ENCODE measurements at places on chromosomes 12 and 14. TPM values are rescaled to one million over a fixed set of nuclear protein-coding genes. Genes with fewer than 3 reads are reported as not detected.

SLC7A7 gene
- total RNA-seq: 10.0 TPM

SYNDIG1L gene
- not detected for total RNA-seq

CTDSP2 gene
- total RNA-seq: 71.2 TPM

GRCh38 chr12:113086249-113087164 lies 30.0 kb downstream of the DTX1 start:
- peak; percentile 45 for DNase-seq

DNA sequence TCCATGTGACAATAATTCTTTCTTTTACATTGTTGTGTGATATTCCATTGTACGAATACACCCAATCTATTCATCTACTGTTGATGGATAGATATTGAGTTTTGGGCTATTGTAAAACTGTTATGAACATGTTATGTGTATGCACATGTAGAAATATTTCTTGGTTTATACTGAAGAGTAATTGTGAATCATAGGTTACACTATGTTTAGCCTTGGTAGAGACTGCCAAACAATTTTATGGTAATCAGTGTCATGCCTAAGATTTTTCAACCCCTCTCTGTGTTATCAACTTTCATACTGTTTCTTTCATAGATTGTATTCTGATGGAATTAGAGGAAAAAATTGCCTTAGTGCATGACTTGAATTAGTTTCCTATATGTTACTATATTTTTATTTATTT lies 39.5 kb downstream of the FRMD6 start:
- no peak for DNase-seq

DNA sequence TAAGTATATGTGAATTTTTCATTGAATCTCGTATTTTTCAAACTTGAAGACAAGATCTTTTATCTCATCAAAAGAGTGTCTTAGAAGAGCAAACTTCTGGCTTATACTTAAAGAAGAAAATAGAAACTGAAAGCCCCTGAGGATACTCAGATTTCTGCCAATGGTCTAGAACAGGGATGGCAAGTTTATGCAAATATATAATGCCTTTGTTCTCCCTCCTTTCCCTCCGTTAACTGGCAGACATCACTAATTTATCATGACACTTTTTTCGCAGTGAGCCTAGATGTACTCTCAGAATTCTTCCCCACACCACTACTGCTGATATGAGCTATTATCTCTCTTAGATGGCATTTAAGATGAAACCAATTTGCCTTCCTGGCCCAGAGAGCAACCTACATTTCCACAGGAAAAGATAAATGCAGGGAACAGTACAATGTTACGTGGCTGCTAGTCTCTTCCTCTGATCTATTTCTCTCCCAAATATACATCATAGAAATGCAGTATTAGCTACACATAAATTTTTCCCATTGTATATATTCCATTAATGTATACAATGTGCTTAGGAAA lies 40.0 kb upstream of the DAAM1 start:
- no peak for DNase-seq

GRCh38 chr12:65121049-65121955 lies at the start of gene WIF1:
Gene WIF1, minus strand, starts transcription at chr12:65121305. Its CDS starts 114 bp downstream, at chr12:65121191.
- DNase-seq: no peak

PMCH gene
- total RNA-seq: not detected

DNA sequence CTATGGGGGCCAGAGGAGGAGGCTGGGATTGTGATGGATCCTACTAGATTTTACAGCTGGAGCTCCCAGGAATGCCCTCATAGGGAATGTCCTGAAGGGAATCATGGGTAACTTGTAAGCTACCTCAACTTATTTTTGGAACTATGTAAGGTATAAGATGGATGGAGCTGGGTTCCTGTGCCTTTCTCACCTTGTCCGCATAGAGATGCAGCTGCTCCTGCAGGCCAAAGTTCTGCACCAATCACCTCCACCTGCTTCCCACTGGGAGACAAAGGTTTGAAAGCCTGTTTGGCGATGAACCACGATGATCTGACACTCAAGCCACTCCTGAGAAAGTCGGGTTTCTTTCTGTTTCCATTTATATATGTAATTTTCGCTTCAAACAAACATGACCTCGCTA lies 648 bp upstream of the AKAP5 start:
- no peak for DNase-seq

DNA sequence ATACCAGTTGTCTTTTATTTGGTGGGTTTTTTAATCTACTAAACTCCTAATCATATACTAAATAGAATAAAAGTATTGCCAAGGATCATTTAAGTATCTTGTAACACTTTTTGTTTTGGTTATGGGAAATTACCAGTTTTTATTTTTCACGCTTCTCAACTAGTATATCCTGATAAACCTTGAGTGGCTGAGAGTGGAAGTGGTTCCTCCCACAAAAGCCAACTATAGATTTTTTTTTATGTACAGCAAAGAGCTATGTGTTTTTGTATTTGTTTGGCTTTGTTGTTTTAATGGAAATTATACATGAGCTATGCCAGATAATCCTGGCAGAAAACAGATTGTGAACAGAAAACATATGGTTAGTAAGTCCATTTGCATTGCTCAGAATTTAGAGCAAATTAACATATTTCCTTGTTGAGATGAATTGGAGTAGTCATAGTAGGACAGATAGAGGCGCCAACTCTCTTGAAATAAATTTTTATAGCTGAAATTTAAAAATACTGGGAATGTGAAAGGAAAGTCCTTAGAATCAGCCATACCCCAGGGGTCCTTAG lies 60.9 kb upstream of the PSMA6 start:
- DNase-seq: no peak

- DNase-seq: no peak
Measured at GRCh38 chr14:21398901-21399300, 15.1 kb upstream of the SUPT16H start.

PKP2 gene
- 19.6 TPM for total RNA-seq

GRCh38 chr14:57085801-57086200 lies 182.9 kb downstream of the EXOC5 start:
- DNase-seq: no peak

Data from kidney epithelial cell (primary cell).